ENCODE measurements at places on chromosomes 5 and 9.

DNA sequence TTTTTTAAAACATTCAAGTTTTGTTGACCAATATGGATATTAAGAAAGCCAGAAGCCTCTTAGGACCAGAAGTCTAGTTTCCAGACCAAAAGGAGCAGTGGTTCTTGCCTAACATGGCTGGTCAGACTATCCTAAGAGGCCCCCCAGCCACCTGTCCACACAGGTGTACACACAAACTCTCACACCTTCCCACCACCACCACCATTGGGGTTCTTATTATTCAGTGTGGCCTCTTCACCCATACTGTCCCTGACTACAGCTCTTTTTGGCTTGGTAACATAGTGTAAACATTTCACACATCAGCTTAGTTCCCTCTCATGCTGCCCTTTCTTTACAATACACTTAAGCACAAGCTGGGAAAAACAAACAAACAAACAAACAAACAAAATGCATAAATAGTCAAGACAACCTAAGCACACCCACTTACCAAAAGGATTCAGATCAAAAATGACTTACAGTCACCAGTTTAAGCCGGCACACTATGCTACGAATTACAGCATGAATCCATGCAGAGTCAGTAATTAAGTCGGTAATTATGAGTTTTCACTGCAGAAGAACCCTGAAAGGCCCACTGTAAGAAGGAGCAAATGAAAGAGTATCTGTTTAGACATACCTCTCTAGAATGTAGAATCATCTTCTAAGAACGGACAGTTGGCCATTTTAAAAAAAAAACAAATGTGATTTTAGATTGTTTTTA, 9.5 kb downstream of the LHFPL2 start:
- DNase-seq, result no peak

DNA sequence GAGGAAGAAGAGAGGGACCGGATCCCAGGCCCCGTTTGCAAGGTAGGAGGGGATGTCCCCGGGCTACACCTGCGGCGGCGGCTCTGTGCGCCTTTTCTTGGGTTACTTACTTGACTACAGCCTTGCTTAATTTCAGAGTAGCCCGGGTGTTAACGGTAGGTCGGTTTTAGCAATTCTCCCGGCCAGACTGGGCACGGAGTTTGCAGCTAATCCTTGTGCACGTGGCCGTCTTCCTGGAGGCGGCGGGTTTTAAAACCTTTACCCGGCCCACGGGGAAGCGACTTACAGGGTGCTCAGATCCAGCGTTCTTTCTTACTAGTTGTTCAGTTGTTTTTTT, 313 bp downstream of the BRIX1 start:
- no peak for DNase-seq

DNA sequence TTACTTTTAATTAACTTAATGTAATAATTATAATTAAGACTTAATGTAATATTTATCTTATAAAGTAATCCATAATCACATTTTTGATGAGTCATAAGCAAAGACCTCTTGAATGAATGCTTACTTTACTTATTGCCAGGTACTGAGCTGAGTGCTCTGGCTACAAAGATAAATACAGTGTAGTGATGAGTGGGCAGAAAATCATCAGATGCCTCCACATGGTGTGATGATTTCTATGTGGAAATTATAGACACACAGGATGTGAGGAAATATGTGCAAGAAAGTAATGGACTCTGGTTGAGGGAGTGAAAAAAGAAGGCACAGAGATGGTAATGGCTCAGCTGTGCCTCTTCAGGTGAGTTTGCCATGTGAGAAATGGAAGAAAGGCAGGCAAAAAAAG, 422.6 kb upstream of the CD180 start:
- no peak for DNase-seq

GRCh38 chr5:81904166-81904565, 67.7 kb upstream of the ATG10 start:
- DNase-seq, result no peak

DNA sequence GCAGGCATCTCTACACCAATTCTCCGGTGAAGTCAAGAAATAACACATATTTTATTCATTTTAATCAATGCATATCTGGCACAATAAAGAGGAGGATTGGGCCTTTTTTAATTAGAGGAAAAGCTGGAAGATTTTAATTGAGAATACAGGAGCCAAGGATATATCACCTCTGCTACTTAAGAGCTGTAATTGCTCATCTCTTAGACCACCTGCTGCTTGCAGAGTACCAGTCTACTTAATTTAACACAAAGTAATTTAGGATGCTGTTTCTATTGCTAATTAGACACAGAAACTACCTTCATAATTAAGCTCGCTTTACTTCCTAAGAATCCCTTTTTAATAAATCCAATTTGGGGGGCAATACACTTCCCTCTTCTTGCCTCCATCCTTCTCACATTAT, 326.9 kb downstream of the TENT4A start:
- no peak for DNase-seq

DNA sequence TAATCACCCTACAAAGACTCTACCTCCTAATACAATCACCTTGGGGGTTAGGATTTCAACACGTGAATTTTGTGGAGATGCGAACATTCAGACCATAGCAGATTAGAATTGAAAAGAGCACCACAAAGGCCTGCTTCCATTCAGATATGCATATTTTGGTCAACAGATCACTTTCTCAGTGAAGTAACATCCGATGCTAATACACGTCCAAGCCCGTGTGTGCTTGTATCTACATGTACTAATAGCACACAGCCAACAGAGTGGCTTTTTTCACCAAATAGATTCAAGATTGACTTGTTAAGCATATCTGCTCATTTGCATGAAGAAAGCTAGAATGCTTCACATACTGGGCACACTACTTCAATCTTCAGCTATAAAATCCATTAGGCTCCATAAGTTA, 35.6 kb upstream of the SSBP2 start:
- no peak for DNase-seq

GRCh38 chr5:10157085-10157669, 92.5 kb downstream of the ATPSCKMT start:
- DNase-seq, result peak; percentile 54

- no peak for DNase-seq
Observed at GRCh38 chr5:68272289-68272688, 56.7 kb downstream of the PIK3R1 start.

GRCh38 chr5:111993242-111993641, 236.2 kb upstream of the NREP start:
- no peak for DNase-seq

- peak; percentile 13 for DNase-seq
Observed at GRCh38 chr5:150120617-150121447, 34.5 kb upstream of the CSF1R start.

DNA sequence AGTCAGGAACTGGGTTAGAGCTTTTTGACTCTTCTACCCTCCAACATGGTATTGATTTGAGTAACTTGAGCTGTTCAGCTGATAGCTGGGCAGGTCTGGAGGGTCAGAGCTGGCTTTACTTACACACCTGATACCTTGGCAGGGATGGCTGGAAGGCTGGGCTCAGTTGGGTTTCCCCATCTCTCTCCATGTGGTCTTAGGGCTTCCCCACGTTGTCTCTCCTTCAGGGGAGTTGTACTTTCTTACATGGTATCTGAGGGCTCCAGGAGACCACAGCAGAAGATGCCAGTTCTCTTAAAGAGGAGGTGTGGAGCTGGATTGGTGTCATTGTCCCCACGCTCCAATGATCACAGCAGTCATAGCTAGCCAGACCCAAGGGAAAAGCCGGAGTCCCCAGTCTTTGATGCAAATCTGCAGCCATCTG, 25.6 kb downstream of the ISOC1 start:
- no peak for DNase-seq

DNA sequence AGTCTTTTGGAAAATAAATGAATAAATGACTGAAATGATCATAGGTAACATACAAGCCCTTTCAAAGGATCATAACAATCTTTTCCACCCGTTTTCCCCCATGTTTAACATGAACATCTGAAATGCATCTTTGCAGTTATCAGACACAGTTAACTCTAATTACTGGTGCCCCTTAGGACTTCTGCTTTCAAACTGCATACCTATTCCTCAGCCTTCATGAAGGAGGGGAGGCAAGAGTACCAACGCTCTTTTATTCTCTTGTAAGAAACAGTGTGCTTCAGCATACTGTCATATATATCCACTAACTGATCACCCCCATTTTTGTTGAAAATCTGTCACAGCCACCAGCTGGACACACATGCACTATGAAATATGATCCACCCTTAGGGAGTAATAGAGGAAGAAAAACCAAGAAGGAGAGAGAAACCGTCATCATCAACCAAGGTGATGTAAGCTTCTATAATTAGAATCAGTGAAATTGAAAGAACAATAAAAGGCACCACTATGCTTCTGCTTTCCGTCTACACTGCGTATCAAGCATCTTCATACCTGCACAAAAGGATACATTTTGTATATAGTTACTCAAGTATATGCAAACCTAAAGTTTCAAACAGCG, 98.7 kb downstream of the RAPGEF6 start:
- DNase-seq, result no peak

DNA sequence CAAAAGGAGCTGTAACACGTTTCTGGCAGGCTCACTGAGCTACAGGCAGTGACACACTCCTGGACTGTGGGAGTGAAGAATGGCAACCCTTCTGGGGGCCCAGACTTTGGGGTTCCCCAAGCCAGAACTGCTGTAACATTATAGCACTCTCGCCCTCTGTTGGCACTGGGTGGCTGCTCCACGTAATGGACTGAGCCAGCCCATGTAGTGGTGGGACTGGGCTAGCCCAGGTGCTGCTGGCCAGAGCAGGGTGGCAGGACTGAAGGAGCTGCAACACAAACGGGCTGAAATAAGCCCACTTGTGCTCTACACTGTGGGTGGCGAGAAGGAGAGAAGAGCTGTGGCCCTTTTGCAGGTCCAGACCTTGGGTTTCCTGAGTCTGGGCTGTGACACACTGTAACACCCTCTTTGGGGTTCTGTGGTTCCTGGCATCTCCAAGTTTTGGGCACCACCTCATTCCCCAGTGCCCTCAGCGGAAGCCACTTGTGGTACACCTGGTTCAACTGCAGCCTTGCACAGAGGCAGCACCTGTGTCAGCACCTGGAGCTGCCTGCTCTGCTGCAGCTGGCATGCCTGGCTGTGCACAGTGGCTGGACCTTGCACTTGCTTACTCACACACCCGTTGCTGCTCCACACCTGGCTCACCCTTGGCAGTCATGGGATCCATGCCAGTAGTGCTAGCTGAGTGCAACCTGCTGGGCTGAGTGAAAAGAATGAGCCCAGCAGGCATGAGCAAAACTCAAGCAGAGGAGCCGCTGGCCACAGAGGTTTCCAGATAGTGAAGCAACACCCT, 95.0 kb upstream of the PRR16 start:
- DNase-seq, result no peak

DNA sequence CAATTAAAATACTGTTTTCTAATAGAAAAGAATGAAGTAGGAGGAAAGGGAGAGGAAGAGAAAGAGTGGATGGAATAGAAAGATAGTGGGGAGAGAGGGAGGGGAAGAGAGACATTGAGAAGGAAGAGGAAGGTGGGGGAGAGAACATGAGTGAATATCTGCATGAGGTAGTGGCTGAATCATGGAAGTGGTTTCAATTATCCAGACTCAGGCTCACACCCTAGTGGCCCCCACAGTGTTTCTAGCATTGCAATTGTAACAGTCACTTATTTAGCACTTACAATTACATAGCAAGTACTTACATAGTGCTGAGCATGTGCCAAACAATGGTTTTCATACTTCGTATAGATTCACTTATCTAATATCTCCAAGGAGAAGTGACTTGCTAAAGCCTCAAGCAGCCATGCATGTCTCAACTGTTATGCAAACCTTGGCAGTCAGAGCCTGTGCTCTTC, 72.7 kb downstream of the CAST start:
- no peak for DNase-seq

- no peak for DNase-seq
Observed at GRCh38 chr5:6393596-6394194, 15.3 kb upstream of the MED10 start.

DNA sequence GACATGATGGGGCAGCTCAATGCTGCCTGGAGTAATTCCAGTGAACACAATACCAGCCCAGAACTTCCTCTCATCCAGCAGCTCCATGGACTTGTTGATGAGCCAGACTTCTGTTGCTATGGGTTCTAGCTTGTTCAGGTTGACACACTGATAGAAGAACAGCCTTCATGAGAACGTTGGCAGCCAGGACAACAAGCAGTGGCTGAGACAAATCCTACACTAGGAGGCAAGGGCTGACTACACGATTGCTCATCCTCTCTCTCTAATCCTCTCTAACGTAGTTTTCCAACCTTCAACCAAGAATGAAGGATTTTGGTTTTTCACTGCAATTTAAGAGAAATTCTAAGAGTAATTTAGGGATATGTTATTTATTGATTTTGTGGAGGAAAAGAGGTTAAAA, 67.8 kb downstream of the NIPSNAP3B start:
- DNase-seq, result no peak

DNA sequence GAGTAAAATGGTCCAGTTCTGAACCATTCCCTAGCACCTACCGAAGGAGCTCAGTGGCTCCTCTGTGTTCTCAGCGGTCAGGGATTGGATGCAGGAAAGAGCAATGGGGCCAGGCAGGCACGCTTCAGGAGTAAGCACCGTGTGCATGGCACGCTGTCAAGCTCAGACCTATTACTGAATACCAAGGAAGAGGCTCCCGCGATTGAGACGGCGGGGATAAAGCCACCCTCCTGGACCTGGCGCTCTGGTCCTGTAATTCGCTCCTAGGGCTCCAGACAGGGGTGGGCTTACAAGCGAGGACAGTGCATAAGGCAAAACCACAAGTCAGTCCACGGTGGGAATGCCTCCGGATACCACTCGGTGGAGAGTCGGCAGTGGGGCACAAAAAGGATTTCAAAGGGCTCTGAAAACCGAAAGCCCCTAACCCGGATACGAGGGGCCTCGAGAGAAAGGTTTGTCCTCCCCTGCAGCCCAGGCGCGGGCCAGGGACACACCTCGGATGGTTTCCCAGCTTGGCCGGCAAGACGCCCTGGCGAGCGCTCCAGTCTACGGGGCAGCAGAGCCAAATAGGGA, 988 bp downstream of the OXCT1 start:
- DNase-seq, result no peak

- DNase-seq, result peak; percentile 31
Observed at GRCh38 chr5:87252283-87252605, 15.4 kb upstream of the RASA1 start.

DNA sequence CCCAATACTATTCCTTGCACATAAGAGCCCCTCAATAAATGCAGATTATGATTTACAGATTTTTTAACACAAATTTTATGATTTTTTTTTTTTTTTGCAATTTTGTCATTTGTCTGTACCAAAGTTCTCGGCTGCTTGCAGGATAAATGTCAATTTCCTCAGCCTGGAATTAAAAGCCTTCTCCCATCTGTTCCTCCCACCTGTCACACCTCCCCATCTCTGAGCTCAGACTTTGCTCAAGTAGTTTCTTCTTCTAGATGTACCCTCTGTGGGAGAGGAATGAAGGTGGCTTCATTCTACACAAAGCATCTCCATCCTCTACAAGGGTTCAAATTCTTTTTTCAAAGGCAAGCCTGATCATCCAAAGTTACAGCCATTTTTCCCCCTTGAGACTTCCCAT, 153.7 kb upstream of the GRAMD2B start:
- DNase-seq, result no peak
